RWPE1 (cell line): ENCODE measurements at places on chromosomes 2 and 18.

DNA sequence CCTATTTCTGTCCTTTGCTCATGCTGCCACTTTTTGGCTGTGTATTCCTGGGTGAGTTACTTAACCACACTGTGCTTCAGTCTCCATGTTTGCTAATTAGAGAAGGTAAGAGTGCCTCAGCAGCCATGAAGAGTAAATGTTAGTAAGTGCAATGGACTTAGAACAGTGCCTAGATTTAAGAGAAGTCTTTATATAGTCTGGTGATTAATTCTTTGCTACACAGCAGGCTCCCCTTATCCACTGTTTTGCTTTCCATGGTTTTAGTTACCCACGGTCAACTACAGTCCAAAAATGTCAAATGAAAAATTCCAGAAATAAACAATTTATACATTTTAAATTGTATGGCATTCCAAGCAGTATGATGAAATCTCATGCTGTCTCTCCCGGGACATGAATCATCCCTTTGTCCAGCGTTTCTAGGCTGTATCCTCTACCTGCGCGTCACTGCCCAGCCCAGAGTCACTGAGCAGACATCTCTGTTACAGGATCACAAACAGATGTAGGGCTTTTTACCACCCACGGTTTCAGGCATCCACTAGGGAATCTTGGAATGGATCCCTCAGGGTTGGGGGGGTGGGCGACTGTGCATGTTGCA is 91.0 kb downstream of the CTIF start:
- DNase-seq, result peak; percentile 74

DNA sequence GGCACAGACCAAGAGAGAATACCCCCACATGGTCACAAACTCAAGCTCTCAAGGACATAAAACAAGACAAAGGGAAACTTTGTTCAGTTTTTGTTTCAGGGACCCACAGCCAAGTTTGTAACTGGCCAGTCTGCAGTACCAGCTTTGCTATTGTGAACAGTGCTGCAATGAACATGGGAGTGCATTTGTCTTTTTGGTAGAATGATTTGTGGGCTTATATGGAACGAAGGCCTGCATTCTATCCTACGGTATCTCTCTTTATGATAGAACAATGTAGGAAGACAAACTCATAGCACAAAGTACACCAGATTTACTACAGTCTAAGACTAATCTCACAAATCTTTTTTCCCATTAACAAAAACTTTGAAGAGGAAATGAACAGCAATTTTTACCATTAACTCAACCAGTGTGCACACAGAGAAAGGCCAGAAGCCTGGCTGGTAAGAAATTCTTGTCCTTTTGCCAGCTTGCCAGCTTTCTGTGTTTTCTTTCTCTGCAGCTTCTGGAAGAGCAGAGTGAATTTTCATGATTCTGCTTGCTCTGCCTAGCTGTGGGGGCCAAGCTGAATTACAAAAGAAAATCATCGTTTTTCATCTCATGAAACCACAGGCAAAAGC is 37.1 kb upstream of the FEZ2 start:
- DNase-seq, result no peak

- peak; percentile 67 for DNase-seq
These were observed 2.3 kb downstream of the ARL4C start for GRCh38 chr2:234494361-234495250.

DNA sequence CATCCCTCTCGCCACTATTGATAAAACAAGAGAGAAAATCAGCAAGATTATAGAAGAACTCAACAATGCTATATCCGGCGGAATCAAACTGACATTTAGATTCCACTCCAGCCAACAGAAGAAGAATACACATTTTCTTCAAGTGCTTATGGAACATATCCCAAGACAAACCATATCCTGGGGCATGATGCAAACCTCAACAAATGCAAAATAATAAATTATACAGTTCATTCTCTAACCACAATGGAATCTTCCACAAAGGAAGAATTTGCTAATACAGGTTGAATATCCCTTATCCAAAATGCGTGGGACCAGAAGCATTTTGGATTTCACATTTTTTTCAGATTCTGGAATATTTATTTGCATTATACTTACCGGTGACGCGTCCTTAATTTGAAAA is 51.4 kb upstream of the YPEL5 start:
- DNase-seq, result no peak

DNA sequence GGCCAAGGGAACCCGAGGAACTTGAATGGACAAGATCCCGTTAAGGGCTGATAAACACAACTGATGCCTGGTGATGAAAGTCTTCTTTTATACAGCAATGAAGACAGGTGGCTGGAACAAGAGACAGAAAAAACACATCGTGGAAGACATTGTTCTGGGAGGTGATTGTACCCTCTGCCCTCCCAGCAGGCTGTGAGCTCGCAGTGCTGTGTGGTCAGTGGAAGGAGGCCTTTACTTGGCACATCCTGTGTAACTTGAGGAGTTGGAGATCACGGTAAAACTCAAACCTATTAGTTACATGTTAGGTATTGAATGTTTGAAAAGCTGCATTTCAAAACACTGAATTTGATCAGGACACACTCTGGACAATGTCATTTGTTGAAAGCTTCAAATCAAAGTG is 249.9 kb upstream of the EPAS1 start:
- DNase-seq, result no peak

GRCh38 chr2:70084973-70085710 is 2.1 kb upstream of the PCBP1 start:
- peak; percentile 62 for DNase-seq

GRCh38 chr2:236969767-236970655 is 115.7 kb upstream of the COPS8 start:
- DNase-seq, result no peak

GRCh38 chr2:148546270-148546669 is 98.3 kb upstream of the EPC2 start:
- no peak for DNase-seq

- no peak for DNase-seq
These were observed 112.5 kb downstream of the PIK3C3 start for GRCh38 chr18:42067518-42067917.

DNA sequence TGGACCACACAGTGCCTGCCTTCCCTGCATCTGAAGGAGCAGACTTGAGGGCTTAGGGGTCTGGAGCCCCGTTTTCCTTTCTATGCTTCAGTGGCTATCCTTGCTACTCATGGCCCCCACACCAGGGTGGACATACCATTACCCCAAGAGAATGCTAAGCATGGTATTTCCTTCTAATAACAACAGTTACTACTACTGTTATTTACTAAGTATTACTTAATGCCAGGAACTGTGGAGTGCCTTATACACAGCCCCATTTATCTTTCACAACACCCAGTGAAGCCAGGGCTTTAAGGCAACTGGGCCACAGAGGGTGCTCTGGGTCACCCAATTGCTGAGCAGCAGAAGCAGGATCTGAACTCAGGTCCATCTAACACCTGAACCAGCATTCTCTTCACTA is 5.8 kb upstream of the PAX8 start:
- DNase-seq, result no peak

GRCh38 chr2:163657281-163657656 is 78.5 kb downstream of the FIGN start:
- DNase-seq, result no peak

DNA sequence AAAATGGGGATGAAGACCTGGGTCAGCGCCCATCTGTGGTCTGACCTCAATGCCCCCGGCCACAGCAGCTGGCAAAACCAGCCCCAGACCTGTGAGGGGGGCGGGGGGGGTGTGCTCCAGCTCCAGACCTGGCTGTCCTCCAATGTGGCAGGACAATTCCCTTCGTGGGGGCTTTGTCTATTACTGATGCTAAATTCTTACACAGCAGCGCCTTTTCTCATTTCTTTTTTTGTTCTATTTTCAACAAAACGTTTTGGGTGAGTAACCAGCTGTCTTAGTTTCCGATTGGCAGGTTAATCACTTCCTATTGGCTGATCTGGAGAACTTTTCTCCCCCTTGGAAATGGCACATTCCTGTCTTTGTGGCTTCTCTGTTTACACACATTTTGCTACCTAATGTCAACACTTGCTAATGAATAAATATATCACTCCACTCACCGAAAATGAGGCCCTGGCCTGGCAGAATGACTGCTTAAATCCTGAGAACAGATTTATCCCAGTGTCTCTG is 4.4 kb downstream of the SMAD7 start:
- DNase-seq, result no peak

- DNase-seq, result no peak
These were observed 89.0 kb downstream of the AAK1 start for GRCh38 chr2:69554568-69554967.

- DNase-seq, result no peak
These were observed 583.4 kb downstream of the NRXN1 start for GRCh38 chr2:50448556-50448955.

GRCh38 chr2:241313543-241314095 is 1.9 kb downstream of the HDLBP start:
- no peak for DNase-seq

DNA sequence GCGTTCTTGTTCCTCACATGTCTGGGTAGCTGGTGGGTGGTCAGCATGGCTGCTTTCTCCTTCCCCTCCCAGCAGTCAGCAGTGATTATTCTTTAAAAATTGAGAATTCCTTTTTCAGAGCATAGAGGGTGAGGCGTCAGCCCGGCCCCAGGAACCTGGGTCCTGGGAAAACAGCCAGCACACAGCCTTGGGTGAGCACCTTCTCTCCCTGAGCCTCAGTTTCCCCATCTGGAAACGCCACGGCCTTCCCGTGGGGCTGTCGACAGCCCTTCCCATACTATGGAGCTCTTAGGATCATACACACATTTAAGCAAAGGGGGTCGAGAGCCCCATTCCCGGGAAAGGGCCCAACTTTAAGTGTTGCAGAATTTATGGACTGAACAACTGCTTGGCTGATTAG is 73.5 kb downstream of the SH3RF3 start:
- no peak for DNase-seq

GRCh38 chr2:136223274-136223673 is 105.3 kb upstream of the CXCR4 start:
- DNase-seq, result no peak

GRCh38 chr2:16187482-16187817 is 247.1 kb downstream of the MYCN start:
- no peak for DNase-seq

DNA sequence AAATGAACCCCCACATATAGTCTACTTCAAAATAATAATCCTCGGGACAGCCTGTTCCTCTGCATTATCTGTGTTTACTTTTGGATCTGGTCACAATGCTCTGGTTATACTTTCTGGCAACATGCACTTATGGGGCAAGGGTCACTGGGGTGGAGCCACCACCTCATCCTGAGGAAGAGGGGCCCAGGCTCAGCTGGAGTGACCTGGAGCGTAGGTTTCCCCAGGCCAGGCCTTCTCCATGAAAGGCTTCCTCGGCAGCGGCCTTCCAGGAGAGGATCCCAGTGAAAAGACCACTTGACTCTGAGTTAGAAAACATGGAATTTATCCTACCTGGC is 237.4 kb downstream of the SETBP1 start:
- DNase-seq, result no peak
